Stimulated activated CD4-positive, alpha-beta T cell treated with anti-CD3 and anti-CD28 coated beads, TNF-alpha, amount 100 ng/mL, for 1 hour (primary cell): ENCODE measurements at places on chromosomes 5 and 9.

DNA sequence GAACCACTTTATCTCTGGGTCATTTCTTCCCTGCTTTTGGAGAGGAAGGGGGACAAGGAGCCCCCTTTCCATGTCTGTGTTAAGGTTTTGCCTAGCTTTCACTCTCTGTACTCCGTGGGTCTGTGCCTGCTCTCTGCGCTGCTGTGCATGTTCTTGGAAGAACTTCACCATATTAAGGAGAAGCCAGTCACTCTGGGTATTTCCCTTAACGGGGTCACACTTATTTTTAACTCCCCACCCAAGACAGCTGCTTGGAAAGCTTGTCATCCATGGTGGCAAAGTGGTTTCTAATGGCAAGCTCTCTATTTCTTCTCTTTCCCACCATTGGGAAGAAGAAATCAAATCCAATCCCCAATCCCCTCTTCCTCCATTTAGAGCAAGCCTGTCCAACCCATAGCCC, 44.8 kb upstream of the HMHB1 start:
- no peak for DNase-seq

DNA sequence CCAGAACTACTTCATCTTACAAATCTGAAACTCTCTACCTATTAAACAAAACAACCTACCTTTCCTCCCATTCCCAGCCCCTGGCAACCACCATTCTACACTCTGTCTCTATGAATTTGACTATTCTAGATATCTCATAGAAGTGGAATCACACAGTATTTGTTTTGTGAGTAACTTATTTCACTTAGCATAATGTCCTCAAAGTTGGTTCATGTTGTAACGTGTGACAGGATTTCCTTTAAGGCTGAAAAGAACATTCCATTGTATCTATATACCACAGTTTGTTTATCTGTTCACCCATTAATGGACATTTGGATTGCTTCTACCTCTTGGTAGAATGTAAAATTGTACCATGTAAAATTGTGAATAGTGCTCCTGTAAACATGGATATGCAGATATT, 70.1 kb upstream of the NXNL2 start:
- DNase-seq = no peak

DNA sequence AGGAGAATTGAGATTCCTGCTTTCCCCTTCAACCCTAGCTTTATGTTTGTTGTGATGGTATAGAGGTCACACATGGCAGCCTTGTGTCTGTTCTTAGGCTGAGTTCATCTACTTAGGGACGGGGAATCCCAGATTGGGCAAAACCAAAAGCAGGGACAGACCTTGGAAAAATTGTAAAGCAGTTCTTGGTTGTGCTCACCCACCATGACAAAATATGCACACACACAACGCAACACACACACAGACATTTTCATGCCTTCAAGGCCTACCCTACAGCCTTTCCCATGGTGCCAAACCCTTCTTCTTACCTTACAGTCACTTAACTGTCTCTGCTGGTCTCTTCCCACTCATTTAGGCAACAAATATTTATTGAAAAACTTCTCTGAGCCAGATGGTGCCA, 14.8 kb downstream of the PCDHGC5 start:
- no peak for DNase-seq

GRCh38 chr5:62533597-62533996, 45.0 kb upstream of the LRRC70 start:
- no peak for DNase-seq
